ENCODE measurements at places on chromosomes 3 and 15. TPM values are rescaled to one million over a fixed set of nuclear protein-coding genes. Genes with fewer than 3 reads are reported as not detected.

GRCh38 chr15:63335543-63336240, 46.0 kb downstream of the CA12 start:
- no peak for DNase-seq

The LIPC gene
- total RNA-seq = 1.1 TPM

The SLC51B gene
- total RNA-seq = not detected

The CPB1 gene
- not detected for total RNA-seq

DNA sequence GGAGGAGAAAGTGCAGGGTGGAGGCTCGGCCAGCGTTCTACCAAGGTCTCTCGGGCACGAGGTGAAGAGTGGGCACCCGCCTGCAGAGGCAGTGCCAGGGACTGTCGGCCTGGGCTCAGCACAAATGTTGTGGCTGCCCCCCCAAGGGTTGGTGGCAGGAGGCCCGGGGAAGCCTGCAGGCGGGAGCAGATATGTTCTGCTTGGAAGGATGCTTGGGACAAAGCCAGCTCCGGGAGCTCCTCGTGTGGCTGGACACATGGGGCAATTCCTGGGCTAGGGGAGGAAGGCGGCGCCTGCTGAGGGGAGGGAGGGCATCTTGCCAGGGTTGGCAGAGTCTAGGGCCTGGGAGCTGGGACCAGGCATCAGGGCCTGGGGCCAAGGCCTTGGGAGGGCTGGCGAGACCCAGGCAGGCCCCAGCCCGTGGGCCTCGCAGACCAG, 30.4 kb upstream of the FBLN2 start:
- DNase-seq = no peak

DNA sequence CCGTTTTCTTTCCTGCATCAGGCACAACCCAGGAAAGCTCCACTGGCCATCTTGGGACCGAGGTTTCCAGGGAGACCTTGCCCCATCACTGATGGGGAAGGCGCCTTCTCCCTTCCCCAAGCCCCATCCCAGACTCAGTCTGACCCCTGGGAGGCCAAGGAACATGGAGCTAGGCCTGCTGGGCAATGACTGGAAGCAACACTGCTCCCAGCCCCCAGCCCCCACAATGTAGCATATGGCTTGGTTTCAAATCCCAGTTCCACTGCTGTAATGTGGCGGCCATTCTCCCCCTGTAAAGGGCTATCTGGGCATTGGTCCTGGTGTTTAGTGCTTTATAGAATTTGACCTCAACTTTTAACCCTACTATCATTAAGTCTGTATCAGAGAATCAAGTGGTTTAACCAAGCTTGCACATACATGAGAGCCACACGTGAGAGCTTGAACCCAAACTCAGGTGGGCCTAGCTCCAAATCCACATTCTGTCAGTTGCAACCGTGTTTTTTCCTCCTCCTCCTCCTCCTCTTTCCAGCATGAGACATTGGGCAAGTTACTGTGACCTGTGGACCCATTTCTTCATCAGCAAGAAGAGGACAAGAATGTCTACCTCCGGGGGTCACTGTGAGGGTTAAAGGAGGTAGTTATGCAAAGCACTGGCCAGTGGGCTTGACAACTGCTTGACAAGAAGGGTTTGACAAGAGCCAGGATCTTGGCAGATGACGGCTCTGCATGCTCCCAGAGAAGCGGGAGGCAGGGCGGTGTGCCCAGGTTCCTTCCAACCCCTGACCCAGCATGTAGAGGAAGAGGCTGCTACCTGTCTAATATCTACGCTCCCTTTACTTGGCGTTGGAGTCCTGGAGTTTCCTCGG, 37.4 kb downstream of the KLHL25 start:
- DNase-seq = no peak

DNA sequence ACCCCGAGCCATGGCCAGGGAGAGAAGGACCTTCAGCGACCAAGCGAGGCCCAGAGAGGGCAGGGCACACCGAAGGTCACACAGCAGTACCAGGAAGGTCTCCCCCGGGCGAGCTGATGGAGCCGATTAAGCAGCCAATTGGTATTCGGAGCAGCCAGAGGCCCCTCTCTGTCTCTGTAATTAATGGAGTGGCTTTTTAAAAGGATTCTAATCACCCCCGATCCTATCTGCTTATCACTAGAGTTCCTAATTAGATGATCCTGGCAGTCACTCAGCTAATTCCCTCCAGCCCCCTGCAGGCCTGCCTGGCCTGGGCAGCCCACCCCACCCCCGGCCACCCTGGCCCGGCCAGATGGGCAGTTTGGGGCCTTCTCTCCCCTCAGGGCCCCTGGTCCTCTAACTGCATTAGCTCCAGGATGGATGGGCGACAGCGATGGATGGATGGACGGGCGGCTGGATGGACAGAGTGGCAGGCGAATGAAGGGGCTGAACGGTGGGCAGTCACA, 1.6 kb upstream of the DNAJB8 start:
- DNase-seq = no peak

The ELL3 gene
- 1.3 TPM for total RNA-seq

The APOD gene
- not detected for total RNA-seq

GRCh38 chr15:90058308-90058707, 44.0 kb downstream of the IDH2 start:
- no peak for DNase-seq

The CCR4 gene
- total RNA-seq = not detected

DNA sequence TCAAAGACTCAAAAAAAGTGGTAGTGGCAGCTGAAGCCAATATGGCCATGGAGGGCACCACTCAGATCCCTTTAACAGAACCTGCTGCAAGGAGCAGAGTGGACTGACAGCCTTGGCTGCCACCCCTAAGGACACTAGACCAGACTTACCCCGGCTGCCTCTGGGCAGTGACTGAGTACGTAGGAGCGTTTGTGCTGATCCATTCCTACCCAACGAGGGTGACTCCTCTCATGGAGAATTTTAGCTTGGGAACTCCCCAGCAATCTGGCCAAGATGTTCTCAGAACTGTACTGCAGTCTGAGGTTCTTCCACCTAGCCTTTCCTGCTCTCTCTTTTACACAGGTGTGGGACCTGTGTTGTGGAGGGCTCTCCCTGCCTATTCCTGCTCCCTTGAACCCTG, 22.1 kb downstream of the CLEC3B start:
- DNase-seq = no peak

GRCh38 chr3:146223401-146224373, 27.2 kb downstream of the PLSCR4 start:
- no peak for DNase-seq

GRCh38 chr3:190321789-190322603, at the start of gene CLDN1:
TSS of gene CLDN1 (minus strand) at chr3:190322446. CDS start at chr3:190322206, 240 bp downstream.
- no peak for DNase-seq

DNA sequence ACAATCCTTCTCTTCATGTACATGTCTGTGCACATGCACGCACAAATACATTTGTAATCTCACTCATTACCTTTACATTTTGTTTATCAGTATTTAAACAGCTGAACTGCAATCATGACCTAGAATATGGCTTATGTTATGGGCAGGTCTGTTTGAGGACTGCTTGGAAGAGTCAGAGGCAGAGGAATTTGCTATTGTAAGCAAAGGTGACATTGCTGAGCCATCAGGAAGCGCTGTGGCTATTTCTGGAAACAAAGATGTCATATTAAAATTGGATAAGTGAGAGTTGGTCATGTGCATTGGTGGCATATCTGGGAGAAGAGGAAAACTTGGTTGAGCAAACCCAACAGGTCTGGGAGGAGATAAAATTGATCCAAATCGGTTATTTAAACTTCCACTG, 41.6 kb downstream of the USF3 start:
- DNase-seq = no peak

GRCh38 chr3:124383846-124384466, 346.3 kb upstream of the UMPS start:
- no peak for DNase-seq
